ENCODE measurements at places on chromosomes 12 and 14.

GRCh38 chr12:120092551-120093335, 23.8 kb downstream of the RAB35 start:
- ATAC-seq: no peak

DNA sequence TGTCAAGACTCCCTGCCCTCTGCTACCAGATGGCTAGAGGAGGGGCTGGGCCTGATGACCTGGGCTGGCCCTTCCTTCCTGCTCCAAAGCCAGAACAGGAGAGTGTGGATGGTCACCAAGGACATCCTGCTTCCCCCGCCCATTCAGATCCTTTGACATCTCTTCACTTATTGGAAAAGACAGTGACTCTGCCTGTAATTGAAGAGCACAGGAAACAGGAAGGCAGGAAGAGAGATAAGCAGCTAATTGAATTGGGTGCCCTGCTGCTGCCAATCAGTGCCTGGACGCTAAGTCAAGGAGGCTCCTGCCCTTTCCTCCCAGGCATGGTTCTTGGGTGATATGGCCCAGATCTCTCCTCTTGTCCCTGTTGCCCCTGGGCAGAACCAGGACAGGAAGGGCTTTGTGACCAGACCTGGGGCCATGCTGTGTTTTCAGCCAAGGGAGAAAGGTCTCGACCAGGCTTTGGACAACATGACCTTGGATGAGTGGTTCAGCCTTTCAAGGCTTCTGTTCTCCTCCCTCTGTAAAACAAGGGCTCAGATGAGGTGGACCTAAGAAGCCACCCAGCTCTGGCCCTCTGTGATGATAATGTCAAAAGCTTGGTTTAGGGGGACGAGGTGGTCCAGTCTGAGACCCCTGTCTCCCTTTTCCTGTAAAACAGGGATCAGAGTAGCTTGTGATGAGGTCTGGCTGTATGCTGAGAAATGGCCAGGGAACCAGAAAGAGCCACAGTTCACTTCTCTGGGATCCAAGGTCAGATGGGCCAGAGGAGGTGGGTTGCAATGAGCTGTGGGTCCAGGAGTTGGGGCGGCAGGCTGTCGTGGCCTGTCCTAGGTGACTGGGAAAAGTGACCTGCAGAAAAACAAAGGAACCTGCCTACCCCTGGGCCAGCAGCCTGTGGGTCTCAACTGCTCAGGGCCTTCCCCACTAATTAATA, 38.8 kb downstream of the FAM222A start:
- no peak for ATAC-seq

GRCh38 chr12:67855103-67855502, 134.1 kb upstream of the IFNG-AS1 start:
- no peak for ATAC-seq

GRCh38 chr12:101599771-101600484, 5.2 kb downstream of the MYBPC1 start:
- ATAC-seq: no peak

- ATAC-seq: no peak
Measured at GRCh38 chr14:31283153-31283552, 75.6 kb upstream of the HECTD1 start.

Data from stimulated activated memory B cell treated with anti-CD40 and anti-IgM and Interleukin-4, amounts not matched to agents 10 μg/mL and 1 μg/mL and 100 μg/mL, for 72 hours (primary cell).